Subcutaneous preadipocyte (primary cell): ENCODE measurements at places on chromosomes 1 and 21. TPM values are rescaled to one million over a fixed set of nuclear protein-coding genes. Genes with fewer than 3 reads are reported as not detected.

HNRNPCL2 gene
- not detected in 2 replicates for total RNA-seq

MLLT11 gene
- total RNA-seq = 0.73 and 0.78 TPM in 2 replicates

ZSWIM5 gene
- 0.20 and 0.37 TPM in 2 replicates for total RNA-seq

ZNF648 gene
- not detected in 2 replicates for total RNA-seq

KCND3 gene
- under 0.01 and 0.37 TPM in 2 replicates for total RNA-seq

AIM2 gene
- 1.8 and 2.7 TPM in 2 replicates for total RNA-seq

RPTN gene
- not detected in 2 replicates for total RNA-seq

PRRX1 gene
- total RNA-seq = 384 and 523 TPM in 2 replicates

TMPRSS3 gene
- total RNA-seq = not detected in 2 replicates

AIRE gene
- total RNA-seq = not detected in 2 replicates

PWP2 gene
- total RNA-seq = 4.8 and 30.1 TPM in 2 replicates

C1orf122 gene
- total RNA-seq = 7.2 and 8.1 TPM in 2 replicates

PADI6 gene
- not detected in 2 replicates for total RNA-seq

TRNP1 gene
- total RNA-seq = 23.9 and 58.6 TPM in 2 replicates

ADORA1 gene
- total RNA-seq = 0.37 and 0.59 TPM in 2 replicates
